ENCODE measurements at places on chromosomes 13 and 19.

DNA sequence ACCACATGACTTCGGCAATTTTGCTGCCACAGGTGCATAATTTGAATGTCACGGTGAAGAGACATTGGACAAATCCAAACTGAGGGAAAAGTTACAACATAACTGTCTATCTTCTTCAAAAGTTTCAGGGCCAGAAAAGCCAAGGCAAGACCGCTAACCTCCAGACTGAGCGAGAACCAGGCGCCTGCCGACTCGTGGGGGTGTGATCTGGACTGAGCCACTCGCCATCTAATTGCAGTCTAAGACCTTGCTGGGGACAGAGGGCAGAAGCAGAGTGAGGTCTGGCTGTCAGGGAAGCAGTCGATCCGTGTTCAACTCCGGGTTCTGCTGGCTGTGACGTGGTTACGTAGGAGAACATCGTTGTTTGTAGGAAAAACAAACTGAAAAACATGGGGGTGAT is 88.6 kb downstream of the SPACA7 start:
- no peak for DNase-seq

GRCh38 chr13:20779405-20779804 is 5.6 kb upstream of the EEF1AKMT1 start:
- DNase-seq: no peak

- peak; percentile 88 for DNase-seq
These were observed at the start of gene TGFB1 for GRCh38 chr19:41353466-41354342. Gene TGFB1, minus strand, starts transcription at chr19:41353922. Its CDS starts 878 bp downstream, at chr19:41353044.

DNA sequence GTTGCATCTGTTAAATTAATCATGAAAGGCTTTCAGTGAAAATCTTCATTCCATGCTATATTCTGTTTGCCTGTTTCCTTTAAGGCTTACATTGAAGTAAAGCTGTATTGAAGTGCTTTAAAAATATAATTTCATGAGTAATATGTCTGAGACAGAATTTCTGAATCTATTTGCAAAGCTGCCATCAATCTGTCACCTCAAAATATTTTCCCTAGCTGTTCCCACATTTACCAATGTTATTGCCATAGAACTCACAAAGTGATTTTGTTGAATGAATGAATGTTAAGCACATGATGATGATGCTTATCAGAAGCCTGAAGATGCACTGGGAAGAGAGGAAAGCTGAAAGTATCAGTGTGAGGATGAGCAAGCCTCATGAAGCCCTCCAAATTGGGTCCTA is 115.8 kb downstream of the NHLRC3 start:
- DNase-seq: no peak

DNA sequence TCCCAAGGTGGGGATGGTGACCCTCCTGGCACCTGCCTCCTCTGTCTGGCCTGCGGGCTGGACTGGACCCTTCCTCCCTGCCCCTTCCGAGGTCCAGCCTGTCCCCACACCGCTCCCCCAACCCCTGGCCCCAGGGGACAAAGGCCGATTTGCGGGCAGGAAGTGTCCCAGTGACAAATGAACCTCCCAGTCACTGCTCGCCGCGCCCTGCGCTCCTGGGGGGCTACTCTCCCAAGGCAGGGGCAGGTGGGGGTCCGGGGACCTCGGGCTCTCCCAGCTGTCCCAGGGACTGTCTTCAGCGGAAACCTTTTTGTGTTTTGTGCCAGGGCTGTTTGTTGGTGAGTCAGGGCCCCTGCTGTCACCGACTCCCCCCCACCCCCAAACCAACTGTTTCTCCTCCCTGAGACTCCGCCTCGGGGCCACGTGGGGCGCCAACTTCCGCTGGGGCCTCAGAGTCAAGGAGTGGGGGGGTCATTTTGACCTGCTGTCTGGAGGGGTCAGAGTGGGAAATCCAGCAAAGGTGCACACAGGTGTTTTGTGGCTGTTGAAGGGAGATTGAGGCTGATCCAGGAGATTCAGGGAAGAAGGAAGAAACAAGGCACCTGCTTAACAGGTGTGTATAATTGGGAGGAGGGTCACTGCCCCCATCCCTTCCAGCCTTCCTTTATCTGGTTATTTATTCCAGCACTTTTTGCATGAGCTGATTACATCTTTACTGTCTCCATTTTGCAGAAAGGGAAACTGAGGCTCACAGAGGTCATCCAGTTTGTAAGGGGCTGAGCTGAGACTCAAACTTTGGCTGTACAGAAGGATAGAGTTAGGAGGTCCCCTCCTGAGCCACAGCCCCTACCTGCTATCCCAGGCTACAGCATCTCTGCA is 831 bp downstream of the PGPEP1 start:
- DNase-seq: peak; percentile 72

DNA sequence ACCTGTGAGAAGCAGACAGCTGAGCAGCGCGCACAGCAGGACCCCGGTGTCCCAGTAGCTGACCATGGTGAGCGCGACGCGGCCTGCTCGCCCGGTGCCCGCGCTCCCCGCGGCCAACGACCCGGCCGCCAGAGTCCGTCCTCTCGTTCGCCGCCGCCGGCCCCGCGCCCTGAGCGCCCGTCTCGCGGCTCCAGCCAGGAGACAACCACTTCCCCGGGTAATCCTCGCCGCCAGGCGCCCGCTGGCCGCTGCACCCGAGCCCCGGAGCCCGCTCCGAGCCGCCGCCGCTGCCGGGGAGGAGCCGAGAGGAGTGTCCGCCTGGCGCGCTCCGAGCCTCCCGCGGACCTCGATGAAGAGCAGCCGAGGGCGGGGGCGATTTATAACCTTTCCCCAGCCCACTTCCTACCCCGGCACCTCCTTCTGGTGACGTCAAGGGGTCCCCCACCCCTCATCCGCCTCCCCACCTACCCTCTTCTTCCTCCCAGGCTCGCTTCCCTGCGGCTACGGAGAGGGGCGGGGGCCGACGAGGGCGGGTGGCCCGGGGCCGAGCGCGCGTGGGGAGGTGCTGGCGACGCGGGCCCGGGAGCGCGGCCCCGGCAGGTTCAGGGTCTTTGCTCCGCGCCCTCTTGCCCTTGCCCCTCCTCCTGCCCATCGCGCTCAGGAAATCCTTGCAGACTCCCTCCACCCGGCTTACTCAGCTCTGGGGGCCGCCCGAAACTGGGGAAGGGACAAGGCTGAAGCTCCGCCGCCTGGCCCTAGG is at the start of gene FLT1:
Gene FLT1 (minus strand): TSS at position 351 of the 760 bp plus-strand sequence. CDS start 285 bp downstream, at position 66.
- DNase-seq: peak; percentile 71

DNA sequence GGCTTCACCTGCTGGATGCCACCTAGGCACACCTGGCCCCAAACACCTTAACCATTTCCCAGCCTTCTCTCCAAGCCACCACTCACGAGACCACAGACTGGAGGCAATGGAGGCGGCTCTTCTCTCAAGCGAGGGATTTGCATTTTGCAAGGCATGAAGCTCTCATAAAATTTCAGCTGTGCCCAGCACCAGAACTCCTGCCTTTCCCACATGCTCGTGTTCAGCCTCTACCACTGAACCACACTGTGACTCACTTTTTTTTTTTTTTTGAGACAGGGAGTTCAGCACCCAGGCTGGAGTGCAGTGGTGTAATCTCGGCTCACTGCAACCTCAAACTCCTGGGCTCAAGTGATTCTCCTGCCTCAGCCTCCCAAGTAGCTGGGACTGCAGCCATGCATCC is 10.6 kb downstream of the NANOS3 start:
- DNase-seq: no peak

DNA sequence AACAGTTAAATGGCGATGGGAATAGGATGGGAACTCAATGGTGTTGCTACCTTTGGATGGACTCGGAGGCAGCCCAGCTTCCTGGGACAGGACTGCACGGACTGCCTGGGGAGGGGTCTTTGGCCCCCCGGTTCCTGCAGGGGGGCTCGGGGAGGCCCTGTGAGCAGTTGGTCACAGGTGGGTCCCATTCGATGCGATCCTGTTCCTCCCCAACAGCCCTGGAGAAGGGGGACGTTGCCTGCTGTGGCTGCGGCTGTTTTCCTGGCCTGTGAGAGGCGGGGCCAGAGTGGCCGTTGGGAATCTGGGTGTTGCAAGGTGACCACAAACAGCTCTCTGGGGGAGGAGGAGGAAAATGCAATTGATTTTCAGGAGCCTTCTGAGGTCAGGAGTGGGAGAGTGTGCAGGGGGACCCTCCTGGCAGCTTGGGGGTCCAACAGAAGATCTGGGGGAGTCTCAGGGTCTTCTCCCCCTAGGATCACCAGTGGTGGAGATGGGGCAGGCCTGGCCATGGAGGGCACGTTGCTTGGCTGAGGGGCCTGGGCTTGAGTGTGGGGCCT is 1.9 kb upstream of the PLPPR3 start:
- DNase-seq: peak; percentile 58

DNA sequence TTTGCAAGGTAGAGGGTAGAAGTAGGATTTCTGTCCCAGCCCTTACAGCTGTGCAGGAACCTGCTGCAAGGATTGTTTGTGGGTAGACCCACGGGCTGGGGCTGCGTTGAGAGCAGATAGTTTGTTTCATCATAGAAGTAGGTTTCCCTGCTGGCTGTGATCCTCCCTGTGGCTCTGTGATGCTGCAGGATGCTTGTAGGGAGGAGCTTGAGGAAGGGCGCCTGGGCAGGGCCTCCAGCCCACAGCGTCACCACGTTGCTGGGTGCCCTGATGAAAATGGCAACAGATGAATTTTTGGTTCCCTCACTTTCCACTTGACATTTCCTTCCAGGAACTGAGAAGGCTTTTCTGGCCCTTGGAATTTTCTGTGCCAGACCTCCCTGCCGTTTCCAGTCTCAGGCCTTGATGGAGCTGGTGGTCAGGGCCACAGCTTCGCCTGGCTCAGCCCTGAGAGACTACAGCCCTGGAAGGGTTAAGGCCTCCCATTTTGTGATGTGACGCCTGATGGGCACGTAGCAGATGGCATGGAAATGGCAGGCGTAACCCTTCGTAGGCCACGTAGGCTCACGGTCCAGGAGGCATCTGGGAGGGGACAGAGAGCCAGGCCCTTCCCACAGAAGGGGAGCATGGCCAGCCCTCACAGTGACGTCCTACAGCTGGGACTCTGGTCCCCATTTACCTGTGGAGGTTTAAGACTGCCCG is 42.2 kb downstream of the GATAD2A start:
- DNase-seq: no peak

DNA sequence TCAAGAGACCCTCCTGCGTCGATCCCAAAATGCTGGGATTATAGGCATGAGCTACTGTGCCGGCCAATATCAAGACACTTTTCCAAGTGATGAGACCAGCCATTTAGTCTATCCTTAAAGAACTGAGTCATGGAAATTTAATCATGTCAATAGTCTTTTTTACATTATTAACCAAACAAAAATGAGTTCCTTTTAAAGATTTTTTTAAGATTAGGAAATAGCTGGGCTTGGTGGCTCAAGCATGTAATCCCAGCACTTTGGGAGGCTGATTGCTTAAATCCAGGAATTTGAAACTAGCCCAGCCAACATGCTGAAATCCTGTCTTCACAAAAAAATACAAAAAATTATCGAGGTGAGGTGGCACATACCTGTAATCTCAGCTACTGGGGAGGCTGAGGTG is 16.7 kb upstream of the ZNF564 start:
- no peak for DNase-seq

GRCh38 chr19:17325881-17326594 is 8.6 kb downstream of the ANO8 start:
- DNase-seq: no peak

DNA sequence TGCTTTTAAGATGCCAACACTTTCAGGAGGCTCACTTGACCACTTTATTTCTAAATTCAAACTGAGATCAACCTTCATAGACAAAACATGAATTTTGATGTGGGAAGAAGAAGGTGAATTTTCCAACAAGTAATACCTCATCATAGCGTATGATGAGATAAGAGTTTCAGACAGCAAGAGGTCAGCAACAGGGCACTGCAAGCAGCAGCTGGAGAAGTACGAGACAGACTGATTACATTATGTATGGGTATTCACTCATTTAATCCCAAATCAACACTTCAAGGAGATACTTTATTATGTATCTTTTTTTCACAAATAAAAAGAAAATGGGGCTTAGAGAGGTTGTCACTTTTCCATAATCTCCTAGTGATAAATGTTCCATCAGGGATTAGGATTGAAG is 389.8 kb downstream of the TBC1D4 start:
- no peak for DNase-seq

GRCh38 chr13:114124431-114124830 is 8.0 kb downstream of the RASA3 start:
- DNase-seq: peak; percentile 61

DNA sequence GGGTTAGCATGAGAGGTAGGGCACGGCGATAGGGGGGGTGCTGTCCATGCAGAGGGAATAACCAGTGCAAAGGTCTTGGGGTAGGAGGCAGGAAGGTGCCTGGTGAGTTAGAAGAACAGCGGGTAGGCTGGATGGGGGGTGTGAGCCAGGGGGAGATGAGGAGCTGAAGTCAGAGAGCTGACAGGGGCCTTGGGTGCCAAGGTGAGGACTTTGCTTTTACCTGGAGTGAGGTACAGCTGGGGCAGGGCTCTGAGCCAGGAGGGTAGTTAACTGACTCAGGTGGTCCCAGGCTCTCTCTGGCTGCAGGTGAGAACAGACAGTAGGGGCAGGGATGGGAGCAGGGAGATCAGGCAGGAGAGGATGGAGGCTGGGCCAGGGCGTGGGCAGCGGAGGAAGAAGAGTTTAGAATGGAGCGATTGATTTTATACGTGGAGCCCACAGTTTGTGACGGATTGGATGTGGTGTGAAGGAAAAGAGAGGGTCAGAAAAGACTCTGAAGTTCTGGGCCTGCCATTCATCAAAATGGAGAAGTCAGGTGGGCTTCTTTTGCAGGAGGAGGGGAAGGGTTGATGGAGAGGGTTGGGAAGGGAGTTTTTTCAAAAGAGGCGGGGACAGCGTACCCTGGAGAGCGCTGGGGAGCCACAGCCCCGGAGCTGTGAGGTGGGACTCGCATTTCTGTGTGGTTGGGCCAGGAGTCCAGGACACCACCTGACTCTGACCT is 1.2 kb upstream of the GRAMD1A start:
- DNase-seq: peak; percentile 49

GRCh38 chr13:36973621-36974295 is 25.4 kb downstream of the ALG5 start:
- DNase-seq: no peak

DNA sequence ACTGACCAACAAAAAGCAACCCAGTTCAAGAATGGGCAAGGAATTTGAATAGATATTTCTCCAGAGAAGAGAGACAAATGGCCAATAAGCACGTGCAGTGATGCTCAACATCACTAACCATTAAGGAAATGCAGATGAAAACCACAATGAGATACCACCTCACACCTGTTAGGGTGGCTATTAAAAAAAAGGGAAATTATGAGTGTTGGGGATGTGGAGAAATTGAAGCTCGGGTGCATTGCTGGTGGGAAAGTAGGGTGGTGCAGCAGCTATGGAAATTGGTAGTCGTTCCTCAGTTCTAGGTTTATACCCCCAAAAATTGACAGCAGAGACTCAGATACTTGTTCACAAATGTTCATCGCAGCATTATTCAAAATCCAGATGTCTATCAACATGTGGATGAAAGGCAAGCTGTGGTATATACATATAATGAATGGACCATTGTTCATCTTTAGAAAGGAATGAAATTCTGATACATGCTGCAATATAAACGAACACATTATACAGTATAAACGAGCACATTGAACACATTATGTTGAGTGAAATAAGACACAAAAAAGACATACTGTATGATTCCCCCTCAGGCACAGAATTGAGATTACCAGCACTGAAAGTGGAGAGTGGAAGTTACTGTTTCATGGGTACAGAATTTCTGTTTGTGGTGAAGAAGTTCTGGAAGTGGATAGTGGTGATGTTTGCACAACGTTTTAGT is 927 bp downstream of the CHAMP1 start:
- no peak for DNase-seq

GRCh38 chr13:84239032-84239431 is 356.8 kb upstream of the SLITRK1 start:
- DNase-seq: no peak

- no peak for DNase-seq
These were observed 74.3 kb downstream of the CRYL1 start for GRCh38 chr13:20451397-20451796.

- no peak for DNase-seq
These were observed 70.8 kb downstream of the FNDC3A start for GRCh38 chr13:49046519-49046918.

- no peak for DNase-seq
These were observed 752 bp upstream of the HAS1 start for GRCh38 chr19:51724543-51724942.

Data from WERI-Rb-1 (cell line).